ENCODE measurements at places on chromosomes 2 and 18.

DNA sequence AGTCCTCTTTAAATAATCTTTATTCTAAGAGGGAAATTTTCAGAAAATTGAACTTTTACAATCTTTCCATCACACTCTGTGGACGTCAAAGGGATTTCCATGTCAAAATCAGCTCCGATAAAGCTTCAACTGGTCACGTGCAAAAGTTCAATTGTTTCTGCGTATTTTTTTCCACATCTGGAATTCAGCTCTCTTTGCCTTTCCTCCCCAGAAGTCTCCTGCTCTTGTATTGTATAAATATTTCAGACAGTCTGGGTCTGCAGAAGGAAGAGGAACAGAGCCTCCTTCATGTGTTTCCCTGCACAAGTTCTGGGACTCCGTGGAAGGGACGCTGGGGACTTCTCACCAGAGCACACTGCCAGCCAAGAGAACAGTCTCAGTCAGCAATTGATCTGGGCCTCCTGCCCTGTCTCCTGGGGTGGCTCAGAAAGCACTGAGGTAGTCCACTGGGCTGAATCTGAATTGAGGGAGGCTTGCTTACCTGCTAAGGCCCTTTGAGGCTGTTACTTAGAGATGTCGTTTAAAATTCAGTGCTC lies 251.5 kb downstream of the TFCP2L1 start:
- no peak for DNase-seq

- DNase-seq, result no peak
Observed at GRCh38 chr2:152376968-152377367, 42.0 kb downstream of the FMNL2 start.

DNA sequence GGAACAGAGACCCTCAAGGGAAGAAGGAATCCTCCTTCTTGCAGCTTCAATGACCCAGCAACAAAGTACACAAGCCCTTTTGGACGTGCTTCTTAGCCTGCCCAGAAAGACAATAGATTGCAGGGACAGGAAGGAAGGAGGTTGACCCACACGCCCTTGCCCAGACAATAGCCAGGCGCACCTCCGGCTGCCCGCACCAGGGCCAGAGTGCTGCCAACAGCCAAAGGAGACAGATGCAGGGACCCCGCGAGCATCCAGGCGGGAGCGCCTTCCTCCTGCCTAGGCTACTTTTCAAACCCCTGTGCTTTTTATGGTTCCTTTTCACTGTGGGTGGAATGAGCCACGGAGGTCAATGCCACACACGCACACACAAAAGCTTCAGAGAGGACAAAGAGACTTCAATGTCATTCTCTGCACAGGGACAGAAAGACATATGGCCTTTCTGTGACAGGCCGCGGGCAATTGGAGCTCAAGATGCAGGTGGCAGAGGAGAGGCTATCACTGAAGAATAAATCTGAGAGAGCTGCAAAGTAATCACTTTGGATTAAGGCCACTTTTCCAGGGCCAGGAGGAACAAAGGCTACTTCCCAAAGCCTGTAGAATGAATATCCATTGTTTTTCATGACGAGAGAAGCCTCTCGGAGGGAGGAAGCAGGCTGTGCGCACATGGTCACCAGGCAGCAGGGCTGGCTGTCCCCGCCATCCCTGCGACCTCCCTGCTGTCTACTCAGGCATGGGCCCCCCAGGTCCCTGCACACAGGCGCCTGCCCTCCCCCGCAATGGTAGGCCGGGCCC lies 300.6 kb downstream of the EIPR1 start:
- DNase-seq, result no peak

- no peak for DNase-seq
Observed at GRCh38 chr2:54763636-54764291, 40.3 kb downstream of the EML6 start.

- no peak for DNase-seq
Observed at GRCh38 chr2:72579591-72580180, 246.1 kb downstream of the EXOC6B start.

GRCh38 chr2:53969285-53969967 lies 1.4 kb downstream of the PSME4 start:
- DNase-seq, result no peak

GRCh38 chr2:223887127-223887526 lies 49.7 kb upstream of the AP1S3 start:
- no peak for DNase-seq

DNA sequence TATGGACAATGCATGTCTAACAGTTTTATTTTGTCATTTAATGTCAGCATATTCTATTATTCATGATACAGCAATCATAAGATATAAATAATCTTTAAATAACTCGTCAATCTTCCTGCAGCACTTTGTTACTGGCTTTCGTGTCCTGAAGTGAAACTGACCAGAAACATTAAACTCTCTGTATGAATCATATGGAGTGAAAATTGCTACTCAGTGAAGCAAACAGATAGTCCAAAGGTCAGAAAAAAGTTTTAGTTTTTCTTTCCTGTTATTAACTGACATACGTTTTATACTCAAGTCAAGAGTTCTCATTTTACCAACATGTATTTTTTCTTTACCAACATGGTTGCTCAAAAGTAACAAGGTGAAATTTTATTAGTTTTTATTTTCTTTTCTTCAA lies 106.8 kb upstream of the GALNT5 start:
- no peak for DNase-seq

DNA sequence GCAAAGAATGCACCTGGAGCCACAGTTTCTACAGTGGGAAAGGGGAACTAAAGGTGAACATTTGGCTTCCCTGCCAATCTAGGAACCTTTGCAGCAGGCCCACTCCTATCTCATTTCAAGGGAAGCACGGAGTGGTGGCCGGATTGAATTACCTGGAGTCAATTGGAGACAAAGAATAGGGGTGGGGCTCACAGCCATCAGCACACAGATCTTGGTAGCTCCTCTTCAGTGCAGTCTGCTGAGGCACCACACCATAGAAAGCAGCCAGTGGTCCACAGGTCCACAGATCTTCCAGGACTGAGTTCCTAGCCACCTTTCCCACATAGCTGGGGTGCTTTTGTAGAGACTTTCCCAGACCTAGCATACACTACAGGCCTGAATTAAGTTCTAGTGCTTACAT lies 43.5 kb upstream of the NXPH2 start:
- DNase-seq, result no peak

DNA sequence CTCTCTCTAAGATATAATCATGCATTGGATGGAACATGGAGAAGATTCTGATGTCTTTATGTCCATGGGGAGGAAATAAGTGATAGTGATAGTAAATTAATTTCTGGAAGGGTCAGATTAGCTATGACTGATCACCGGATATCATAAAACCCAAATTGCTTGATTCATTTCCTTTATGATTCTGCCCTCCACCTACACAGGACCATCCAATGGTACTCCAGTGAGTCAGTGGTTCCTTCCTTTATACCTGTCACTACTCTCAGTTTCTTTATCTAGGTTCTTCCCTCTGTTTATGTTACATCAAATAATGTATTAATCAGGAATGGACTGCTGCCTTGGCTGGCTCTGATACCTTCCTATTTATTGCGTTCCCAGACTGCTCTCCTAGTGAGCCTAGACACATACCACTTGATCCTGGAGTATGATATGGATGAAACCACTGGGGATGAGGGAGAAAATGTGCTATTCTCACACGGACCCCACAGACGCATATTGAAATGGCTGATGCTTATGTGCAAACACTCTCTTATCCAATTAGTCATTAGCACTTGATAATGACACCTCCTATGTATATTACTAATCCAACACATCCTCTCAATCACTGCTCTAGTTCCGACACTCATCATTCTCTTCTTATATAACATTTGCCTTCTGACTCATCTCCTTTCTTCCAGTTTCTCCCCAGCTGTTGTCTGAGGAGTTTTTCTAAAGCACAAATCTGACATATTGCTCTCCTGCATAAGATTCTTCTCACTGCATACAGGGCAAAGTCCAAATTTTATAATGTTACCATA lies 315.6 kb downstream of the INSIG2 start:
- DNase-seq, result no peak

DNA sequence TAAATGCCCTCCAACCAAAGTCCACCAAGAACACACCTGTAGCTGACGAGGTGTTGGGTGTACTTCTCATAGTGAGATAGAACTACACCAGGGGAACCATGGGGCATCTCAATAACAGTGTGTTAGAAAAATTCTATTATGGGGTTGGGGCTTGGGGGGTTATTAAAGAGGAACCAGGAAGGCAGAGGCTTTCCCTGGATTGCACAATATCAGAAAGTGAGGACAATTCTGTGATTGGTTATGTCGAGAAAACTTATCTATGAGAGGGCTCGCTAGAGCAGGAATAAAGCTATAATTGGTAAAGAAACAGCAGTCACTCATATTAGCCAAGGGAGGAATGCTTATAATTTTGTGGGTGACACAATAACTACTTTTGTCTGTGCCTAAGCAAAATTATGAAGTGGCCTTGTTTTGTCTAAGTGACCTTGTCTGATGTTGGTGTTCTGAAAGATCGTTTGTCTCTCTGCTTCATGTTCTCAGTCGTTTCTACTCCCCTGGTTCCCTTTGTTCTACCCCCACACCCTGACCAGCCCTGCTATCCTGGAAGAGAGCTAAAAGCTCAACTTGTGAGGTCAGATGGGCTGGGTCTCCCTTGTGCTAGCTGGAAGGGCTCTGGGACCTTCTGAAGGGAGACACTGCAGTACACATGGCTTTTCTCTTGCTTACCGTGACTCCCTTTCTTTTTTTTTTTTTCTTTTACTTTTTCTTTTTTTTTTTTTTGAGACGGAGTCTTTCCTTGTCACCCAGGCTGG lies 21.6 kb upstream of the INO80C start:
- DNase-seq, result no peak

DNA sequence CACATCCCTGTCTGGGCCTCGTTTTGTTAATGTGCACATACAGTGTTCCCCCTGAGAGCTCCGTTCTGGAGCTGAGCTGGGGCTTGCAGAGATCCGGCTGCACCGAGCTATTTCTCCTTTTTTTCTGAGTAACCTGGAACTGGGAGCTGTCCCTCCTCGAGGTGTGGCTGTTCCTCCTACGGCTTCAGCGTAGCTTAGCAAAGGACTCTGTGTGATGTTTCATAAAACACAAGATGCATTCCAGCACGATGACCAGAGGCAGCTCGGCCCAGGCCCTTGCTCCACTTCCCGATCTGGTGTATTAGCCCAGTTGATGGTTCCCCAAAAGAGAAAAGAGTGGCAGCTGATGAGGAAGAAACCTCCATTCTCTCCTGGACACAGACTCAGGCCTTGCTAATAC lies 103.0 kb downstream of the FAM210A start:
- DNase-seq, result no peak

DNA sequence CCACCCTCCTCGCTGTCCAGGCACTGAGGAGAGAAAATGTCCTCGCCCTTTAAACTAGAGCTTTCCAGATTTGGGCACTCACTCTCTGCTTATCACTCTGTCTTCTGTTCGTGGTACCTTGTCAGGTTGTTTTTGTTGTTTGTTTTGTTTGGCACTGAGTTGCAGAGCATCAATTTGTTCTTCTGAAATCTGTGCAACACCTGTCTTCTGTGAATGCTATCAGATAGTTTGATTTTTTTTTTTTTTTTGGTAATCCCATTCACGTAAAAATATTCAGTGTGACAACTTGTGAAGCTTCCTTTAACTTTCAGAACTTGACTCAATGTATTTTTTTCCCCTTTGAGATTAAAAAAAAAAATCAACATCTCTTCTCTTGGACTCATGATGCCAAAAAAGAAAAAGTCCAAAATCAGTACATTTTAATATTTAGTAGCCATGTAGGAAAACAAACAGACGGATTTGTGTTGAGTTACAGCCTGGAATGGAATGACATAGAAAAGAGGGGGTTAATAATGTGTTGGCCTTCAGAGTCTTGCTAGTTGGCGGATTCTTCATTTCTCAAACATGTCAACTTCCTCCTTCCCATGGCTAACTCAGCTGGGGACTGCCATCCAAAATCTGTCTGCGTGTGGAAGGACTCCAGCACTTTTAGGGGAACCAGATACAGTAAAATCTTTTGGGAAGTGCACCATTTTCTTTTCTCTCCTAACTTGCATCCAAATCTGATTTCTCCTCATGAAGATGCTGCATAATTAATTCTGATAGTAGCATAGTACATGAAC lies 1.6 kb downstream of the TMEM178A start:
- no peak for DNase-seq

DNA sequence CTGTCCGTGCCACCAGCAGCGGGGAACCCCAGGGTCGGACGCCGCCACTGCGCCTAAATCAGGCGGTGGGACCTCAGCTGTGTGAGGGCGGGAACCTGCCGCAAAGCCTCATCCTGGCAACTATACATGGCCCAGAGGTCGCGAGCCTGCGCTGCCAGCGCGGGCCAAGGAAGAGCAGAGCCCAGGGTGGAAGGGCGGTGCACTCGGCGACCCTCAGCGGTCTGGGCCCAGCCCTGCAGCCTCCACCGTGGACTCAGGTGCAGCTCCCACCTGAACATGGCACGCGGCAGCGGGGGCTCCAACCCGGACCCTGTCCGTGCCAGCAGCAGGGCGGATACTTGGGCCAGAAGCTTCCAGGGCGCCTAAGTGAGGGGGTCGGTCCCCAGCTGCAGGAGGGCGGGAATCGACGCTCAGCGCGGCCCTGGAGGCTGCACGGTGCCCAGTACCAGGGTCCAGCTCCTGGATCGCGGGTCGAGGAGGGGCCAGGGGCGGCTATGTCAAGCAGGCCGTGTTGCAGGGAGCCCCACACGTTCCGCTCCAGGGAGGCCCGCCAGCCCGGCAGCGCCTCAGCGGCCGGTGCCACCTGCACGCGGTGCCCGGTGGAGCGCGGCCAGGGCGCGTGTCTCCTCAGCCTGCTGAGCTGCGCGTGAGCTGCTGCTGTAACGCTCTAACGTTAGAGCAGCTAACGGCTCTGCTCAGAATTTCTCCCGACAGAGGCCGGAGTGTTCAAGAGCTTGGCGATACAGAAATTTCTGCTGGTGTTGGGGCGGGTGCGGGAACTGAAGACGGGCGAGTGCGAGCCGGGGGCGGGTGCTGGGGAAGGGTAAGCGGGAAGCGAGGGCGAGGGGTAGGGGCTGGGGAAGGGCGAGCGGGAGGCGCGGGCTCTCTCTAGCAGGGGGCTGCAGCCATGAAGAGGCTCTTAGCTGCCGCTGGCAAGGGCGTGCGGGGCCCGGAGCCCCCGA lies at the start of gene ANKRD30B:
Gene ANKRD30B, plus strand, starts transcription at position 660 of the 962 bp plus-strand sequence. Its CDS starts 248 bp downstream, at position 908.
- no peak for DNase-seq

GRCh38 chr2:178114462-178114861 lies 2.2 kb downstream of the RBM45 start:
- no peak for DNase-seq

DNA sequence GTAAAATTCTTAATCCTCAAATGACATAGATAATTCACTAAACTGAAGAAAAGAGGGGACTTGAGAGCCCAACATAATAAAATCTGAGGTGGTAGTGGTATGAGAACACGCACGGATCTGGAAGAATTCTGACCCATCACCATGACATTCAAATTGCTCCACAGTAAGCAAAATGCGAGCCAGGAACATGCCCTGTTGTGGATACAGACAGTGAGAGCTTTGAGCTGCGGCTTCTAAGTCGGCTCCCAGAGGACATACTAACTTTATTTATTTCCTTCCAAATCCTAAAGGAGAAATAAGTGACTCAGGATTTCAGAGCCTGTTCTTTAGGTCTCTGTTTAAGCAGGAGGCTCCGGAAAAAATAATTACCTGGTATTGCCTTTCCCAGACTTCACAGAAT lies 143.4 kb upstream of the SMAD7 start:
- DNase-seq, result no peak

- DNase-seq, result no peak
Observed at GRCh38 chr2:234130777-234131181, 80.3 kb downstream of the SPP2 start.

GRCh38 chr2:45433363-45433762 lies 177.7 kb downstream of the SRBD1 start:
- DNase-seq, result no peak

- no peak for DNase-seq
Observed at GRCh38 chr2:41321351-41321750, 726.5 kb upstream of the PKDCC start.
